ENCODE measurements at places on chromosomes 5 and 9. TPM values are rescaled to one million over a fixed set of nuclear protein-coding genes. Genes with fewer than 3 reads are reported as not detected.

DNA sequence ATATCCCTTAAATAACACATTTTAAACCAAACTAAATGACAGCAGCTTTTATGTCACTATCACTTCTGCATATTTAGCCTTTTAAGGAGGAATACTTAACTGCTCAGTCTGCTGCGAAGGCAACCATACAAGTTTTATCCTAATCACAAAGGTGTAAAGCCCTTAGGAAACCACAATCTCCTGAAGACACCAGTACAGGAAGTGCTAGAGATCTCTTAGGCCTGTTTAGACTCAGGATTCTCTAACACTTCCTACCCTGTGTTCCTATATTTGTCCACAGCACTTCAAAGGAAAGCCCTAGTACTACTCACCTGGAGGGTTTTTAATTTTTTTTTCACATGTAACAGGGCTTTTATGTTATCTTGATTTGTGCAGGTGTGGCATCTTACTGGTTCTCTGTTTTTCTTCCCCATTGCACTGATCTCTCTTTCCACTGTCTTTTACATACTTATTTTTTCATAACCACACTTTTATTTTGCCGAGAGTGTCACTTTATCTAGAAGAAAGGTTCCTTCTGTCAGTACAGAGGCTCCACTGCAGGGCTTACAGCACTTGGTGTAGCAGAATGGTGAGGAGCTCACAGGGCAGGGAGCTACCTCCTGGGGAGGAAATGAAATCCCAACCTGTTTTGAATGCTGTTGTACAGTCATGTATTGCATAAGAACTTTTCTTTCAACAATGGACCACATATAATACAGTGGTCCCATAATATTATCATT is 1060.6 kb upstream of the ACO1 start:
- no peak for DNase-seq

DNA sequence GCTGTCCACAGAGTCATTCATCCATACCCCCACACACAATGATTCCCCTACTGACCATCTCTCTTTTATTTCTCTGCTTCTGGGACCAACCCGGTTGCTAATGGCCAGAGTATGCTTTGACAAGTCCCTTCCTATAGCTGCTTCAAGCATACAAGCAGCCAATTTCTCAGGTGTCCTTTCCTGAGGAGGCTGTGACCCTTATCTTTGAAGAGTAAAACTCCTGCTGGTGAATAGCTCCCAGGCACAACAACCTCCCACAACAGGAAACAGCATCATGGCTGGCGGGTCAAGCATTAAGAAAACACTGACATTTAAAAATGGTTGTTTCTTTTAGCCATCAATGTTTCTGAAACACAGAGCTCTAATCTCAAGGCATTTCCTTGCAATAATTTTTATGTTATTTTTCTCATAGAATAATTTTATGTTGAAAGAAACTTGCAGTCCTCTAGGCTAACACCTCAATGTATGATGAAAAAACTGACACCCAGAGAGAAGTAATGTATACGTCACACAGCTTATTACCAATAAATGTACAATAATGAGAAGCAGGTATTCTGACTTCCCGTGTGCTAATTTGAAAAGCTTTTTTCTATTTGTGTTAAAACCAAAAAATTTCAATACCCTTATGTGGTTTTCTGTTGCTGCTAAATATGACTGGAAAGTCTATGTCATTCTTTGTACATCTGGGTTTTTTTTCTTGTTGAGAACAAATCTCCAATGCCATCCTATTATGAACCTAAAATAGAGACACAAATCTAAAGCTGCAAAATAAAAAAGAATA is 7.5 kb upstream of the PAM start:
- no peak for DNase-seq

- peak; percentile 31 for DNase-seq
Measured at GRCh38 chr5:9834871-9835770, 205.0 kb upstream of the TAS2R1 start.

Gene FGF10
- total RNA-seq = not detected
